ENCODE measurements at places on chromosomes 12 and 14.

DNA sequence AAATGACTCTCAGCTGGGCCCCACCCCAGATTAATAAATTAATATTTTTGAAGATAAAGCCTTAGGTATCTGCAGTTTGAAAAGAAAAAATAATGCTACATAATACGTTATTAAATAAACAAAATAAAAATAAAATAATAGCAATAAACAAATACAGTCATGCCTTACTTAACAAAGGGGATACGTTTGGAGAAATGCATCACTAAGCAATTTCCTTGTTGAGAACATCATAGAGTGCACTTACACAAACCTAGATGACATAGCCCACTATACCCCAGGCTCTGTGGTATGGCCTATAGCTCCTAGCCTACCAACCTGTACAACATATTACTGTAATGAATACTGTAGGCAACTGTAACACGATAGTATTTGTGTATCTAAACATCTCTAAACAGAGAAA lies 7.1 kb upstream of the EGLN3 start:
- no peak for DNase-seq

GRCh38 chr14:79253576-79253975 lies 957.7 kb downstream of the DIO2 start:
- DNase-seq, result no peak

DNA sequence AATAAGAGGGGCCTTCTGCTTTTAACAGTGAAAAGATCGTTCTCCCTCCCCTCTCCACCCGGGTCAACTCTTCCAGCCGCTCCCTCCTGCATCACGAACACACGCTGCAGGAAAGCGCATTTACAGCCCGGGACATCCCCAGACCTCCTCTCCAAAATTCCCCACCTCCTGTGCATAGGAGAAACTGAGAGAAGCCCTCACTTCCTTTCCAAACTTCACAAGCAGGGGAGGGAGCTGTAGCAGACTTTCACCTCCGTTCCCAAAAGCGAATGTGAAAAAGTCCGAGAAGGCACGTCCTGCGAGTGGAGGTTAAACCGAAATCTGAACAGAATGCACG lies 513 bp downstream of the BCAT1 start:
- DNase-seq, result peak; percentile 35

DNA sequence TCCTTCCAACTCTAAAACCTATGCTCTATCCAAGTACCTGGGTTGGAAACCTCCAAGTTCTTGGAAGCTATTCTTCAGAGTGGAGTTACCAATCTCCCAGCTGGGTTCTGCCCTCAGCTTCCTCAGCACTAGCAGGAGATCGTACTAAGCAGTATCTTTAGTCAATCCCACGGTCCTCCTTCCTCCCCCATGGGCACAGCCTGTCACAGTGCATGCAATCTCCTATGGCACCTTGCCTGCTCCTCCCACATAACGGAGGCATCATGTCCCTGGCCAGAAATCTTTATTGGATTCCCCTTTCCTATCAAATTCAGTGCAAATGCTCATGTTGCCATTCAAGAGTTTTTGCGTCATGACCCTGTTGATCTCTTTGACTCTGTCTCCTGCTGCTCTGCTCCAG lies 5.4 kb upstream of the LPAR5 start:
- DNase-seq, result no peak

DNA sequence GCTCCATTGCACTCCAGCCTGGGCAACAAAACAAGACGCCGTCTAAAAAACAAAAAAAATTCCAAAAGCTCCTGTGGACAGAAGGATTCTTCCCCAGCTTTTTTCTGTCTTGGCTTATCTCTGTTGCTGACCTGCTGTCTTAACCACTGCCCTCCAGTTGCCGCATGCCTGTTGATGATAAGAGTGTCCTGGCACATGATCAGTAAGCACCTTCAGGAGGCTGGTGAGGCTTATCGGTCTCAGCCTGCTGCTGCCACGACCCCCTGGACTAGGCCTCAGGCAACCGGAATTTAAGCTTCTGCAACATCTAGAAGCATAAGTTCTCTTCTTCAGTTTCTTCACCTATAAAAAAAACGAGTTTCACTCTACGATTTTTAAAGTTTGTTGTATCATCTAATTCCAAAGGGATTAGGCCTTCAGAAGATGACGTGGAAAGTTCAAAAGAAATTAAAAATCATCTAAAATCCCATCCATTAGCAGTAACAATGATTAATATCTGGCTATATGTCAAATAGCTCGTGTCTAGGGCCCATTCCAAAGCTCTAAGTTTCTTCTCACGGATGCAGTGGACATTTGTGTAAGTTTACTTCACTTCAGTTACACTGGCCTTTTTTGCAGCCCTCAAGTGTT lies 46.4 kb downstream of the RESF1 start:
- DNase-seq, result no peak

DNA sequence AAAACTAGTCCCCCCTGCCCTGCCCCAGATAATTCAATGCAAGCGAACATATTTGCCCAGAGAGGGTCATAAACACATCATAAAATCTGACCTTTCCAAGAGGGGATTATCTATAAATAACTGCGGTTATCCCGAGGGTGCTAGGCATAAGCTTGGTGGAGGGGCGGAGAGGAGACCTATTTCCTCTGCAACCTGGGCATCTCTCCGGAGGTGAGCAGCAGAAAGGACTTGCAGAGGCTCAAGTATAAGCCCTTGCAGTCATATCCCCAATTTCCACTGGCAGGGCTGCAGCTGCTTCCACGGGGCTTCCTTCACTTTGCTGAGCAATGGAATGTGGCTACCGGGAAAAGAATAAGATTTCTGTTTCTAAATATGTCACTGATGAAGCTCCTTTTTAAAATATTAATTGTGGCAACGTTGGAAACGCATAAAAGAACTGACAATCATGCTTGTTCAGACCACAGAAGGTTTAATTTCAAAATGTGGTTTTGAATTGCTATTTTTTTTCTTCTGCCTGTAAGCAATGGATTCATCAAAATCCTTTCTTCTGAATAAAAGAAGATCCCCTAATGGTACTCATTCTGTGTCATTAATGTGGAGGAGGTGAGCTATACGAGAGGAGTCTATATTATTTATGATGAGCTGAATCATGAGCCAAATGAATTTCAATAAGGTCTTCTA lies 268.9 kb upstream of the ATP2B1 start:
- no peak for DNase-seq

DNA sequence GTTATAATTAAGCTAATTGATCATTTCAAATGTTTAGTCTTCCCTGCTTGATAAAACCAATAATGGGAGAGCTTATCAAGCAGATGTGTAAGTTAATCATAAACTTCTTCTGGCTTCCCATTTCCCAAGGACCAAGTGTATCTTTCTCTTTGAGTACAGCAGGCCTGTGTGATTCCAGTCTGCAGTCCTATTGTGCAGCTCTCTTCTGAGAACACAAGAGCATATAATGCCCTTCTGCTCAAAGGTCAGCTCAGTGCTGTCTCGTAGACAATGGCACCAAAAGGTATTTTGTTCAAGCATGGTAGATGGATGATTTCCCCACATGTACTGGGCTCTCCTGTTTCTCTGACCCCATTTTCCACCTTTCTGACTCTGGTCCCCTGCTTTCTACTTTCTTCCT lies 101.8 kb upstream of the DYRK2 start:
- no peak for DNase-seq

DNA sequence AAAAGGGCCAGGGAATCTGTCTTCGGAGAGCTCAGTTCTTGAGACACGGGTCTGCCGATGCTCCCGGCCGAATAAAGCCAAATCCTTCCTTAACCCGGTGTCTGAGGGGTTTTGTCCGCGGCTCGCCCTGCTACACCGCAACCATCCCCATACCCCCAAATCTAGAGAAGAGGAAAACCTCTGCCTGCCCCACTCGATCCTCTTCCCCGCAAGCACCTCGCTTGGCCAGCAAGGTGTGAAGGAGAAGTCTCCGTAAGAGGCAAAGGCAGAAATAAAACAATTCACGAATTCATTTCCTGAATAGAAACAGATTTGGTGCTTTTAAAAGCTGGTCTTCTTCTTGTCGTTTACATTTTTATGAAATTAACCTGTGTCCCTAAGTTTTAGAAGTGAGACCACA lies 67.3 kb upstream of the GALNT9 start:
- DNase-seq, result no peak

GRCh38 chr14:102579696-102580549 lies 12.5 kb upstream of the RCOR1 start:
- DNase-seq, result no peak

DNA sequence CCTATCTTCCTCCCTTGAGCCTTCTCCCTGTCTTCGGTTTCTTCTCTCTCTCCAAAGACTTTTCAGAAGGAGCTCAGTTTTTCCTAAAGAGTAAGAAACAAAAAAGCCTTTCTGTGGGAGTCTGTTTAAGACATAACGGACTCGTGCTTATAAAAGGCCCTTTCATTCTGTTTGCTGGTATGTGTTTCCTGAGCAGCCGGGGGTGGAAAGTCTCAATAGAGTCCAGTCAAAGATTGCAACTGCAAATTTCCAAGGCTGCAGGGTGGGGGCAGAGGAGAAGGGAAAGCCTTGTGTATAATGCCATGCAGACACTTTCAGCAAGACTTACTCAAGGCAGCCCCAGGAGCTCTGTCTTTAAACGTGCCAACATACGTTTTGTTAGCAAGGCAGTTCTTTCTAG lies 62.2 kb downstream of the GNG2 start:
- no peak for DNase-seq

- DNase-seq, result no peak
These were observed 15.5 kb downstream of the PKP2 start for GRCh38 chr12:32881107-32881506.

DNA sequence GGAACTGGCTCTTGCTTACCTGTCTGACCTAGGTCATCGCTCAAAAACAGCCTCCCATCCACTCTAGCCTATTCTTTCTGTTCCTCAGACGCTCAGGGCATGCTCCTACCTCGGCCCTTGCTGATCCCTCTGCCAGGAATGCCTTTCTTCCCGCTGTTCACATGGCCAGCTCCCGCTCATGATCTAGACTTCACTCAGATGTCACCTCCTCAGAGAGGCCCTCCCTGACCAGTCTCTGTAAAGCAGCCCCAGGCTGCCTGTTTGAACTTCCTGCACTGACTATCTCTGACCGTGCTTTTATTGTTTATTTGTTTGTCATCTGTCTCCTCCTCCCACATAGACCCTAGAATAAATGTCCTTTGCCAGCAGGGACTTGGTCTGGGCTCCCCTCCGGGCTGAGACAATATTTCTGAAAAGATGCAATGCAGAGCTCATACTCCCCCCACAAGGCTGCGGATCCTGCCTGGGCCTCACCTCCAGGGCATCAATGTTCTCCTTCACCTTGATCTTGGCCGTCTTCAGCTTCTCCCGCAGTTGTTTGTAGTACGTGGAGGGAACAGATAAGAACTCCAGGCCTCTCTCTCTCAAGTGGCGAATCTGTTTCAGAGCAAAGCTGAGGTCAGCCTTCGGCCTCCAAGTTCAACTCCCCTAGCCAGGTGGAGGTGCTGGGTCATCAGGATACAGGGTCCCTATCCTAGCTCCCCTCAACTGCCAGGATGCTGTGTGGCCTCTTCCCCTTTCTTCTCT lies 15.2 kb downstream of the HPD start:
- DNase-seq, result no peak

DNA sequence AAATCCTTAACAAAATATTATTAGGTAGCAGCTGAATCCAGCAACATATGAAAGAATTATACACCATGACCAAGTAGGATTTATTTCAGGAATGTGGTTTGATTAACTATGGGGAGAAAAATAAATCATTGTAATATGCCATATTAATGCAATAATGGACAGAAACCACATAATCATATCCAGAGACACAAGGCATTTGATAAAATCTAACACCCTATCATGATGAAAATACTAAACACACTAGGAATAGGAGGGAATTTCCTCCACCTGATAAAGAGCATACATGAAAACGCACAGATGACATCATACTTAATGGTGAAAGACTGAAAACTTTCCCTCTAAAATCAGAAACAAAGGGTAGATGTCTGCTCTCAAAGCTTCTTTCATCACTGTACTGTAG lies 238.9 kb downstream of the PHLDA1 start:
- DNase-seq, result no peak

DNA sequence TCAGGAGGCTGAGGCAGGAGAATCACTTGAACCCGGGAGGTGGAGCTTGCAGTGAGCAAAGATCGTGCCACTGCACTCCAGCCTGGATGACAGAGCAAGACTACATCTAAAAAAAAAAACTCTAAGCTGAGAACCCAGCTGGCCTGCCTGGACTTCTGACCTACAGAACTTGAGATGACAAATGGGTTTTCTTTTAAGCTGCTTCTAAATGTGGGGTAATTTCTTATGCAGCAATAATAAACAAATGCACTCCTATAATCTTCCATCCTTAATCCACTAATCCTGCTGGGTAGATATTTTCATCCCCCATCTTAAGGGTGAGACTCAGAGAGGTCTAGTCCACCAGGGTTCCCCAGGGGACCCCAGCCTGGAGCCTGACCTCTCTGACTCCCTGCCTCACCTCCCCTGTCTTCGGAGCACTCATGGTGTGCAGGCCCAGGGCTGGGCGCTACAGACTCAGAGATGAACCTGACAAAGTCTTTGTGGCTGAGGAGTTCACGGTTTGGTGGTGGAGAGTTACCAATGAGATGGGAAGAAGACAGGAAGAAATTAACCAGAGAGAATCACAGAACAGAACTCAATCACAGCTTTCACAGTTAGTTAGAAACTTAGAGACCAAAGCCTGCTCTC lies 39.7 kb upstream of the BDKRB2 start:
- no peak for DNase-seq

DNA sequence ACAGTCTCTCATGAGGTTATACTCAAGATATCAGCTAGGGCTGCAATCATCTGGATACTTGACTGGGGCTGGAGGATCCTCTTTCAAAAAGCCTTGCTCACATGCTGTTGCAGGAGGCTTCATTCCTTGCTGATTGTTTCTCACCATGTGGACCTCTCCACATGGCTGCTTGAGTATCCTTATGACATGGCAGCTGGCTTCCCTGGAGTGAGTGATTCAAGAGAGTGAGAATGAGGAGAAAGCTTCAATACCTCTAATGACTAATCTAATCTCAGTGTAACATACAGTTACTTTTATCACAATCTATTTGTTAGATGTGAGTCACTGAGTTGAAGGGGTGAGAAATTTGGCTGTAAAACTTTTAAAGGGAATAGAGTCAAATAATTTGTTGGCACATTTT lies 14.4 kb upstream of the SDR39U1 start:
- DNase-seq, result no peak

GRCh38 chr14:68622856-68623255 lies 170.0 kb downstream of the ZFP36L1 start:
- DNase-seq, result no peak

GRCh38 chr12:38662829-38663228 lies 242.6 kb downstream of the CPNE8 start:
- no peak for DNase-seq

DNA sequence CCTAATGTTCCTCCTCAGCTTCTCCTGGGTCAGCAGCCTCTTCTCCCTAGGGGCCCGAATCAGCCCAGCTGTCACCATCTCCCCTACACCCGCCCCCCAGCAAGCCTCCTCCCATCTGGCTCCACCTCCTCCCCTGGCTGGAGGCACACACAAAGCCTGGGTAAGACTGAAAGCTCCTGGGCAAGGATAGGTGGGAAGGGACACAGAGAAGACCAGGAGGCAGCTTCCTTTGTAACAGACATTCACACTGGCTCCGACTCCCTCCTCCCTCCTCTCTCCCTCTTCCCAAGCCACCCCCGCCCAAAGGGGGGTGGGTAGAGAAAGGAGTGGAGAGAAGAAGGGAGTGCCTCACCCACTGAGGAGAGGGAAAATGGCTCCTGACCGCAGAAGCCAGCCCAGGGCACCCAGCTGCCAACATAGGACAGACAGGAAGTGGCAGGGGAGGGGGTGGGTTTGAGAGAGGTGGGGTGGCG lies 4.0 kb downstream of the CHD4 start:
- DNase-seq, result peak; percentile 37

- peak; percentile 73 for DNase-seq
These were observed 659.5 kb downstream of the TMEM121 start for GRCh38 chr14:106185837-106186233.

- DNase-seq, result no peak
These were observed 267.1 kb upstream of the CRY1 start for GRCh38 chr12:107360482-107360881.

All from activated T-cell treated with anti-CD3 and anti-CD28 coated beads, Interleukin-2, amount 50 U/mL, for 72 hours (primary cell).